CD4-positive, alpha-beta T cell (primary cell): ENCODE measurements at places on chromosomes 6 and 20.

DNA sequence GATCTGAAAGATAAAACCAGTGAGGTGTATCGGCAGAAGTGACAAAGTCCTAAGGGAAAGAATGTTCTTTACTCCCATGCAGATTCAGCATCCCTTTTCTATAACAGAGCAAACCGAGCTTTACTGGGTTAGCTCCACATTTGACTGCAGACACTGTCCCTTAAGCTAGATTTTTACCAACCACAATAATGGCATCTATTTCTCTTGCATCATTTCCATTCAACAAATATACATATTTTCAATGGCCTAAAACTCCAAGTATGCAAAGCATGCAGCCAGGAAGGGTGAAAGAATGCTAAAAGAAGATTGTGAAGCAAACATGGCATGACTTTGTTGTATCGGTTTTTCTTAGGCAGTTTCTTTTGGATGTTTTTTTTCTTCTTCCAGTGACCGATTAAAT is 255.4 kb downstream of the OGFRL1 start:
- H3K27me3 ChIP-seq: no peaks in the 10 kb centered on the region
- H3K27ac ChIP-seq: no peak overlapping the region
- no peak overlapping the region for H3K4me3 ChIP-seq
- no peak for DNase-seq
- no peaks in the 10 kb centered on the region for H3K4me1 ChIP-seq
- H3K36me3 ChIP-seq: no peaks in the 10 kb centered on the region

GRCh38 chr6:55100686-55101085 is 73.6 kb upstream of the HCRTR2 start:
- H3K36me3 ChIP-seq: no peaks in the 10 kb centered on the region
- no peak overlapping the region for H3K4me3 ChIP-seq
- H3K4me1 ChIP-seq: no peaks in the 10 kb centered on the region
- DNase-seq: no peak
- H3K27ac ChIP-seq: no peak overlapping the region

DNA sequence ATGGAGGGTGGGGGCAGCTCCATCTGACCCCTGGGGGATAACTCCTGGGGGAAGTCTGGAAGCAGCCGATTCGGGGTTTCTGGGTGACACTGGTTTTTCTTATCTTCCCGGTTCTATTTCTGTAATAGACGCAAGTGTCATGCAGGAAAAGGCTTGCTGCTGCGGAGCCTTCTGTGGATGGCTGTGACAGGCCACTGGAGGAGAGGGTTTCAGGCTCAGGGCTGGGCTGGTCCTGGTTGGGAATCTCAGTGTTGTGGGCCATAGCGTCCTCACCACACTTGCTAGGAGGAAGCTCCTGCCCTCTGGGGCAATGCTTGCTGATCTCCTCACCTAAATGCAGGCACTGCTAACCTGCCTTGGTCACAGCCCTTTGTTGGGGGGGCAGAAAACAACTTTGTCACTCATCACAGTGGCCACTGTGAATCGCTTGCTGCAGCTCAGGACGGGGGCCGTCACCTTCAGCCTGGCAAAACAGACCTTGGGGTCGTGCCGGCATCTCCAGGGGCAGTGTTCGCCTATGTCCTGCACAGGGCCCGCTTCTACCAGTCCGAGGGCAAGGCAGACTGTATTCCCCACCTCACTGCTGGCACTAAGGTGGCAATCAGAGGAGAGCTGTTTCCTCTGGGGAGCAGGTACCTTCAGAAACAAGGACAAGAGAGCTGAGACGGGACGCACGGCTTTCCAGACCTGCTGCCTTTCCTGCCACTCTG is 4.4 kb upstream of the TUBB1 start:
- peaks cover 27% of the 10 kb centered on the region for H3K4me1 ChIP-seq
- DNase-seq: no peak

DNA sequence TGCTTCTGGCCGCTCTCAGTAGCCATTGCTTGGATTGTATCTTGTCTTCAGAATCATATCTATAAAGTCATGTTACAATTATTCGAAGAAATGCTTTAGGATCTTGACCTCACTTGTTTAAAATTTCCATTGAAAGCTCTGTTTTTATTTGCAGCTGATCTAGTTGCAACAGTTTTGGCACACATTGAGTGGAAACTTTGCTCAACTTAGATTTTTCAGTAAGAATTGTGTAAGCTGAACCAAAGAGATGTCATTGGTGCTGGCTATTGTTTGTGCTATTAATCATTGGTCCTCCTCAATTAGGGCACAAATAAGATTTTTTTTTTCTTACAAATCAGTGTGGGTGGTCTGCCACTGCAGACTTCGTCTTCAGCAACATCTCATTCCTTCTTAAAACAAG is 649.2 kb downstream of the MMUT start:
- H3K4me3 ChIP-seq: no peak overlapping the region
- H3K27me3 ChIP-seq: no peaks in the 10 kb centered on the region
- H3K36me3 ChIP-seq: no peaks in the 10 kb centered on the region
- DNase-seq: no peak
- H3K27ac ChIP-seq: no peak overlapping the region

DNA sequence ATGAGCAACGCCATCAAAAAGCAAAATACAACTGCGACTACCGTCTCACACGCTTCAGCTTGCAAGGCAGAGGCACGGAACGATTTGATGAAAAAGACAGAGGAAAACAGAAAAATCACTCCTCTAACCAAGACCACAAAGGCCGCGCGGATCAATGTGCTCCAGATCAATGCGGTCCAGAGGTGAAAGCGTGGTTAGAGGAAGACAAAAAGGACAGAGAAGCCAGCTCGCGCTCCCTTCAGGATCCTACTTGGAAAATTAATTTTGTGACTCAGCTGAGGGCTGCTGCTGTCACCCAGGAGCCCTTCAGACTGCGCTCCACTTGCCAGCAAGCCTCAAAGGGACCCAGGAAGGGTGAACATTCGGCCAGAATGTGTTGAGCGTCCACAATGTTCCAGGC is 140.2 kb upstream of the RPS6KA2 start:
- H3K4me3 ChIP-seq: no peak overlapping the region
- DNase-seq: no peak
- no peaks in the 10 kb centered on the region for H3K4me1 ChIP-seq
- no peaks in the 10 kb centered on the region for H3K36me3 ChIP-seq
- H3K27me3 ChIP-seq: no peaks in the 10 kb centered on the region
- H3K27ac ChIP-seq: no peak overlapping the region

DNA sequence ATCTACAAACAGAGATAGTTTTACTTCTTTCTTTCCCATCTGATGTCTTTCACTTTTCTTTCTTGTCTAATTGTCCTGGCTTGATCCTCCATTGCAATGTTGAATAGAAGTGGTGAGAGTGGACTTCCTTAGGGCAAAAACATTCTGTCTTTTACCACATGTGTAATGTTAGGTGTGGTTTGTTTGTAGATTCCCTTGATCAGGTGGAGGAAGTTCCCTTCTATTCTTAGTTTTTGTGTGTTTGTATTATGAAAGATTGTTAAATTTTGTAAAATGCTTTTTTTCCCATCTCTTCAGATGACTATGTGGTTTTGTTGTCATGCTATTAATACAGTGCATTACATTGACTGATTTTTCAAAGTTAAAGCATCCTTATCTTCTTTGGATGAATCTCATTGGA is 41.6 kb upstream of the DUSP22 start:
- H3K27me3 ChIP-seq: no peaks in the 10 kb centered on the region
- H3K4me1 ChIP-seq: peaks cover 4% of the 10 kb centered on the region
- no peaks in the 10 kb centered on the region for H3K36me3 ChIP-seq
- no peak overlapping the region for H3K27ac ChIP-seq
- DNase-seq: no peak

DNA sequence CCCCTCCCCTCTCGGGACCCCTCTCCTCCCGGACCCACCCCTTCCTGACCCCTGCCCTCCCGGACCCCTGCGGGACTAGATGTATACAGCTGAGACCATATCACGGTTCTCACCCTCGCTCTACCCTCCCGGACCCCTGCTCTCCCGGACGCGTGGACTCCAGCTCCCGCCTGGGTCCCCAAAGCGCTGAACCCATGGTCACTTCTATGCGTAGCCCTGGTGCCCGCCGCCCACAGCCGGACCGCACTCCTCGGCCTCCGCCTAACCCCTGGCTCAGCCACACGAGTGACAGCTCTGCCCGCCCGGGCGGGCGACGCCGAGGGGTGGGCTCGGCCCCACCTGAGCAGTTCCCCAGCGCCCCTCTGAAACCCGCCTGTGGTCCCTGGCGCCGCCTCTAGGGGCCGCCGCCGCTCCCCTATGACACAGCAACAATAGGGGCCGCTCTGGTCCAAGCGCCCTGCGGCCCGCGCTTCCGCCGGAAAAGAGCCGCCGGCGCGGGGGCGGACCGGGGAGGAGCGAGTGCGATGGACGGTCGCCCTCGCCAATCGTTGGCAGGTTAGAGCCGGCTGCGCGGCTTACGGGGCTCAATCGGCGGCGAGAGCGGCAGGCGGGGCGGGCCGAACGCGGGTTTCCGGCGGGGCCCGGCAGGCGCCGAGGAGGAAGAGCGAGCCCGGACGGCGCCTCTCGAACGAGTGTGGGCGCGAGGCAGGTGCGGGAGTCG is at the start of gene ADRM1:
Gene ADRM1 (plus strand): TSS at position 657 of the 721 bp plus-strand sequence. CDS start 572 bp downstream, outside the sequence.
- peaks cover 46% of the 10 kb centered on the region for H3K4me1 ChIP-seq
- peak within 1 kb of the TSS; percentile 89 for H3K4me3 ChIP-seq
- no peaks in the 10 kb centered on the region for H3K27me3 ChIP-seq
- peaks cover 35% of the 10 kb centered on the region for H3K36me3 ChIP-seq
- peak; percentile 98 for DNase-seq
- peak within 1 kb of the TSS; percentile 89 for H3K27ac ChIP-seq

DNA sequence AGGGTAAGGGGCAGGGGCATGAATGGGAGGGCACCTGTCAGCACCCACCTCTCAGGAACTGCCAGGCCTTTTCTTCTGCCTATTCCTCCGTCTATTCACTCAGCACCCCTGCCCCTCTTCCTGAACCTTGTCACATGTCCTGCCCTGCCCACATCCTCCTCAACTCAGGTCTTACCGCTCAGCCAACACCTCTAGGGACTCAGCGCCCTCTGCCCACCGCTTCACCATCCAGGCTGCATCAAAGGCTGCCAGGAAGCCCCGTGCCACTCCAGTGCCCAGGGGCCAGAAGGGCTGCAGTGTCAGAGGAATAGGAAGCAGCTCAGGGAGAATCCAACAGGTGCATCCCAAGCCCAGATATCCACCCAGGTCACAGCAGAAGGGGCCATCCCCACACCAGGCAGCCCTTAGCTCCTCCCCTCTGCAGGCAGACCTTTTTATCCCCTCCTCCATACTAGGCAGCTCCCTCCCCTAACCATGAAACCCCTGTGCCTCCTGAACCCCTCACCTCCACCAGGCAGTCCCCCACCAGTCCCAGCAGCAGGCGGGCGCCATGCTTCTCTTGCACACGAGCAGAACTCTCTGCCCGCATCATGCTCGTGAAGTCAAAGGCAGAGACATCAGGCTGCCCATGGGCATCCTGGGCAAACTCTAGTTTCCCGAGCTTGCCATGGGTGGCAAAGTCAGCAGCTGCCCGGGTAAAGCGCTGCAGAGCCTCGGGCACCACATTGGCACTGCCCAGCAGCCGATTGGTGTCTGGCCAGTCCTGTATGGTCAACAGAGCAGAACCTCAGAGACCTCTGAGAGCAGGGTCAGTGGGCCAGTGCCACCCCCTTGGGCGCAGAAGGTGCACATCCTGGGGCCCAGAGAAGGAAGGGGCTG is 5.5 kb downstream of the MICAL1 start:
- peaks cover 66% of the 10 kb centered on the region for H3K4me1 ChIP-seq
- H3K27me3 ChIP-seq: no peaks in the 10 kb centered on the region
- H3K4me3 ChIP-seq: no peak overlapping the region

GRCh38 chr20:13402171-13402760 is 181.2 kb downstream of the ISM1 start:
- no peaks in the 10 kb centered on the region for H3K36me3 ChIP-seq
- no peaks in the 10 kb centered on the region for H3K4me1 ChIP-seq
- no peak overlapping the region for H3K27ac ChIP-seq
- H3K27me3 ChIP-seq: no peaks in the 10 kb centered on the region
- DNase-seq: no peak
